ENCODE measurements at places on chromosomes 3 and 15.

DNA sequence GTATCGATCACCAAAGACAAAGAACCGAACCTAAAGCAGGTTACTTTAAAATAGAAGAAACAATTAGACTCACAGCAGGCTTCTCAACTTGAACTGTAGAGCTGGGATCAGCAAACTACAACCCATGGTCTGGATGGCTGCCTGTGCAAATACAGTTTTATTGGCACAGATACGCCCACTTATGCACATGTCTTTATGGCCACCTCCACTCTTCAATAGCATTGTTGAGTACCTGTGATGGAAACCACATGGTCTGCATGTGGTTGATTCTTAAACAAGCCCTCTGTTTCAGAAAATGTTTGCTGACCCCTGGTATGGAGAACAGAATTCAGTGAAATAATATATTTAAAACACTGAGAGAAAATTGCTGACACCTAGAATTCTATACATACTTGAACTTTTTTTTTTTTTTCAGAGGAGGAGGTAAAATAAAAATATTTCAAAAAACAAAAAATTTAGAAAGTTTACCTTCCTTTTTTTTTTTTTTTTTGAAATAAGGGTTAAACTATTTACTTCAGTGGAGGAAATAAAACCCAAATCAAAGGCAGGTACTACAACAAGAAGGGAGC, 263.8 kb upstream of the ATP10A start:
- no peak for DNase-seq

- DNase-seq, result peak; percentile 79
Observed at GRCh38 chr15:66459818-66460615, 37.5 kb downstream of the SNAPC5 start.

- no peak for DNase-seq
Observed at GRCh38 chr3:121757087-121757811, 7.7 kb upstream of the GOLGB1 start.

DNA sequence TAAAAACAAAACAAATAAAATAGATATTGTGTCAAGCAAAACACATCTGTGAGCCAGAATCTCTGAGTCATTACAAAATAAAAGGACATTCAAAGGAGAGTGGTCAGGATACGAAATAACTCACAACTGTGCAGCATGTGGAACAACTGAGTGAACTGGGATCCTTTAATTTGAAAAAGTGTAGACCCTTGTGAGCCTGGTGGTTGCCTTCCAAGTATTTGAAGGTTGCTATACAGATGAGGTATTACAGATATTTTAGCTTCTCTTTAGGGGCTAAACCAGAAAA, 26.7 kb downstream of the KCNMB2 start:
- DNase-seq, result no peak

GRCh38 chr3:123480428-123480827, 31.5 kb upstream of the ADCY5 start:
- DNase-seq, result no peak

DNA sequence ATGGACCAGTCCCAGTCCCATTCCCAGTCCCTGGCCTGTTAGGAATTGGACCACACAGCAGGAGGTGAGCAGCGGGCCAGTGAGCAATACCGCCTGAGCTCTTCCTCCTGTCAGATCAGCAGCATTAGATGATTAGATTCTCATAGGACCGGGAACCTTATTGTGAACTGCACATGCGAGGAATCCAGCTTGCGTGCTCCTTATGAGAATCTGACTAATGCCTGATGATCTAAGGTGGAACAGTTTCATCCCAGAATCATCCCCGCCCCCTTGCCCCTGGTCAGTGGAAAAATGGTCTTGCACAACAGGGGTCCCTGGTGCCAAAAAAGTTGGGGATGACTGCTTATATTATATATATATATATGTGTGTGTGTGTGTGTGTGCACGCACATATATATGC, 63.1 kb downstream of the IFT57 start:
- DNase-seq, result peak; percentile 81

DNA sequence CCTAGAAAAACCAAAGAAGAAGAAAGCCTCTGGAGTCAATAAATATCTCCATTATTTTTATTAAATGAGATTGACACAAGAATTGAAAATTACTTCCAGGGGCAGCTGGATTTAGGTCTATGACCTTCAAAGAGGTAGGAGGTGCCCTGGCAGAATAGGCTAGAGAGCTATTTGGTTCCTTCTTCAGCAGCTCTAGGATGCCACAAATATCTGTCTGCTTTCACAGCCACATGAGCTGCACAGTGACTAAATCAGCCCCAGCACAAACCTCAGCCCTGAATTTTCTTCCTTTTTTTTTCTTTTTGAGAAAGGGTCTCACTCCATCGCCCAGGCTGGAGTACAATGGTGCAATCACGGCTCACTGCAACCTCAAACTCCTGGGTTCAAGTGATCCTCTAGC, 223.5 kb downstream of the ABHD5 start:
- no peak for DNase-seq

DNA sequence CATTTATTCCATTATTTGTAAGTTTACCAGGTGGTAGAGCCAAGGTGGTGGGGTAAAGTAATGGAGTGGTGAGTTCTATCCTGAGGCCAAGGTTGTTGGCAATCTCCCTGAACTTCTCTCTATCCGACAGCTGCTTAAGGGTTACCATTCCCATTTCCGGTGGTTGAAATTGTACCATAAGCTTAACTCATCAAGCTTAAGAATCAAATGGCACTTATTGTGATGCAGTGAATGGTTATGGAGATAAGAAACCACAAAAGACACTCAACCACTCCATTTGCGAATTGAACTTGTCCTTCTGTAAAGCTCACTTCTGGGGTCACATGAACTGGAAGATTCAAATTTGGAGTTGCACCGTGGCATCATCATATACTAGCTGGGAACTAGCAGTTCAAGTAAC, 287.4 kb upstream of the SLCO3A1 start:
- DNase-seq, result no peak

All from ELR (cell line).